HS-27A (cell line): ENCODE measurements at places on chromosomes 12 and 14.

DNA sequence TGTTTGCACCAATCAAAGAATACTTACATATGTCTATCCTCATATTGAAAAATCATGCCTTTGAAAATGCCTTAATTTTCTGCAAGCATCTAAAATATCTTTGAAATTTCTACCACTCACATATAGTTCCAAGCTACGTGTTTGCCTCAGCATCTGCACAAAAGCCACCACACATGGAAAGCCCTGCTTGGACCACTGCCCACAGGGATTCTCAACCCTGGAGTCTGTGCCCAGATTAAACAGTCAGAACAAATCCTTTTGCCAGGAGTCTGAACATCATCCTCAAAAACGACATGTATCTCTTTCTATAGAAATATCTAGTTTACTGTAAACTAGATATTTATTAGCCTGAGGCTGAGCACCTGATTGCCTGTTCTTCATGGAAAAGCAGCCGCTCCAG lies 32.6 kb downstream of the ARMH4 start:
- DNase-seq = no peak

- DNase-seq = no peak
These were observed 1.4 kb downstream of the JPH4 start for GRCh38 chr14:23577004-23577681.

- DNase-seq = no peak
These were observed 823 bp upstream of the TSPAN11 start for GRCh38 chr12:30925607-30926242.

DNA sequence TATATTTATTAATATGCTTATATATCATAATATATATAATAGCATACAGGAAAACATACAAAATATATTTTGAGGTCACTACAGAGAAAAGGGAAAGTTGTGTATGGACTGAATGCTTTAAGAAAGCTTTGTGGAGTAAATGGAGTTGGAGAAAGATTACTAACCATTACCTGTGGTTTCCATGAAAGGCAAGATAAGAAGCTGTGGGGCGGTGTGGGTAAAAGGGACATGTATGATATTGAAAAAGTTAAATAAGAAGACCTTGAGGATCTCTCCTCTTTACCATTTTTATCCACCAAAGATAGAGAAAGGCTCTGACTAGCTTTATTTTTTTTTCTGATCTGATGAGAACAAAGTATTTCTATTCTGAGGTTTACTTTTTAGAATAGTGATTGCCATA lies 404.4 kb downstream of the TRHDE start:
- DNase-seq = no peak
